ENCODE measurements at places on chromosomes 1 and 21.
A peak's percentile ranks its signal among the peaks of the same experiment; 100 is the strongest.

DNA sequence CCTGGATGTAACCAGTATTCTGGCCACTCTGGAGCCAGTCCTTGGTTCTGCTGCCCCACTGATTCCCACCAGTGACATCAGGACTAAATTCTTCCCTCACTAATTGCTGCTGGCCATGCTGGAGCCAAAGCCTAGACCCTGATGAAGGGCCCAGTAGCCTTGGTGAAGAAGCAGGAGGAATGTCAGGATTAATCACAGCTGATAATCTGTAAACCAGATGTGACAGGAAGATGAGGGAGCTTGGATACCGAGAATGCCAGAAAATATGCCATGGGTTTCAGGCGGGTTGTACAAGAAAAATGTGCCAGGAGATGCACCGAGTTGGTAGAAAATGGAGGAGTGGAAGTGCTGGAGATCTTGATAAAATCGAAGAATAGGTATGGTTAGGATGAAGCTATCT, 119.0 kb upstream of the PPP2R5A start:
- DNase-seq = no peak

DNA sequence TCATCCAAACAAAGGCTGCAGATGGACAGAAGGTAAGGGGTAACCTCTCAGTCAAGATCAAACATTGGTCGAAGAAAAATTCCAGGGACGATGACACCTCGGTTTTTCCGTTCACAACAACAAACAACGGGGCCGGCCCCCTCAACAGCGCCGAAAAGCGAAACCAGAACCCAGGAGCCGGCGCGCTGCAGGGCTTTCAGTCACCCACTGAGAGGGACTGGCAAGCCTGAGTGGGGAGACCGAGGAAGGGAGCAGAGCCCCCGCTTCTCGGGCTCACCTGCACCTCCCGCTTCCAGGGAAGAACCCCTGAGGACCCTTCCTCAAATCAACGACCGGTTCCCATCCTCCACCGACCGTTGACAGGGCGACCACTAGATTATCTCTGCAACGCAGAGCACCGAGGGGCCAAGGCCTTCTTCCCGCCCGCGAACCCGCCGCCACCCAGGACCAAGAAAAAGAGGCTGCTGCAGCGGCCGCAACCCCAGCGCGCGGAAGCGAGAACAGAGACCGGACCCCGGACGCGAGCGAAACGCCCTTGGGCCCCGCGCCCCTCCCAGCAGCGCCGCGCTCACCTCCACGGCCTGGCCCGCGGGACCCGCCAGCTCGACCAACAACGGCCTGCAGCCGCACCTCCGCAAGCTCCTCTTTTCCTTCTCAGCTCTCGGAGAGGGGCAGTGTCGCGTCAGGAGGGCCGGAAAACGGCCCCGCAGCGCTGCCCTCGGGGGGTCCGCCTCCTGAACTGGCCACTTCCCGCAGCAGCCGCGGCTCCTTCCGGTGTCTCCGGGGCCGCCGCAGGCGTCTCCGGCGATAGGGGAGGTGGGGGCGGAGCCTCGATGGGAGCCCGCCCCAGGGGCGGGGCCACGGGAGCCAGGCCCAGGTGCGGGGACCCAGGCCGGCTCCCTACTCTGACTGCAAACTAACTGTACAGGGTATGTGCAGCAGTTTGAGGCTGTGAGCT, at the start of gene USP33:
Gene USP33 (minus strand): TSS at position 782 of the 958 bp plus-strand sequence. CDS start 18,155 bp downstream, outside the sequence.
- DNase-seq = peak; percentile 93

DNA sequence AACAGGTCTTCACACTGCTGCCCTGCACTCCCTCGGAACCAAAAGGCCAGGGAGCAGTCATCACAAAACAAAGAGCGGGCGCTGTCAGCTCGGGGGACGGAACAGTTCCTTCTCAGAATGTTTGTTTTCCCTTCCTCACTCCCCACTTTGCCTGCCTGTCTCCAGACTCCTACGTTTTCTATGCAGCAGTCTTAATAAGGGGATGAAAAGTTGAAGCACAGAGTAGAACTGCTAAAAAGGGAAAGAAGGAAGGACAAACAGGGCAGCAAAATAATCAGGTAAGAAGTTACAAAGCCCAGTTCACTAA, 738 bp upstream of the GPR161 start:
- DNase-seq = no peak

GRCh38 chr1:79198832-79199231, 192.3 kb upstream of the ADGRL4 start:
- DNase-seq = no peak

- no peak for DNase-seq
Observed at GRCh38 chr1:2337081-2337480, 54.3 kb downstream of the MORN1 start.

- peak; percentile 58 for DNase-seq
Observed at GRCh38 chr1:31155216-31155806, 84.4 kb downstream of the NKAIN1 start.

GRCh38 chr1:3389093-3389833, 65.2 kb upstream of the ARHGEF16 start:
- no peak for DNase-seq

DNA sequence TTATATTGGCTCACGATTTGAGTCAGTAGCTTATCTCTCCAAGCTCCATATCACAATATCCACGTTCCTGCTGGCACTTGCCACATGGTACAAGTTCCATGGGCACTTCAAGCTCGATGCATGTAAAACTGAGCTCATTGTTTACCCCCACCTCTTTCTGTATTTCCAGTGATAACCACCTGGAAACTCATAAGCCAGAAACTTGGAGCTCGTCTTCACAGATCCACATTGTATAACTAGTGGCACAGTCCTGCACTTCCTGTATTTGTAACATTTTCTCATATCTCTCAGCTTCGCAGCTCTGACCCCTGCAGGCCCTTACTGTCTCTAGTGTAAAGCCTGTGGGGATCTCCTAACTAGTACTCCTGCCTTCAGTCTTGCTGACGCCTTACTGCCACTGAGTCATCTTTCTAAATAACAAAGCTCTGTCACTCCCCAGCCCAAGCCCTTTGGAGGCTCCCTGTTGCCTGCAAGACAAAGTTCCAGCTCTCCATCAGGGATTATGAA, 6.5 kb upstream of the C2CD4D start:
- DNase-seq = no peak

DNA sequence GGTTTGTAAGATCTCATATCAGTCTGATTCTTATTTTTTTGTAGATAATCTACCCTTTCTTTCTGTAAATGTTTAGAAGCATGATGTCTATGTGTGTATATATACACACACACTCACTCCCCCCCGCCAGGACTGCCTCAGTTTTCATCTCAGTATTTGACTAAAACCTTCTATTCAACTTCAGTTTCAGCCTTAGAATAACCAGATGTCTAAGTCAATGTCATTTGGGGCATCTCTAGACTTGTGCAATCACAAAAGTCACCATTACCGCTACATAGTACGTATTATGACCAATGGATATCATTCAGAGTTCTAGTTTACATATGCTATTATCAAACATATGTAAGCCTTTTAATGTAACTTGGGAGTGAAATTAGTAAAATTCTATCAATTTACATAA, 53.3 kb upstream of the BOLA1 start:
- DNase-seq = no peak

- no peak for DNase-seq
Observed at GRCh38 chr1:4005431-4005830, 105.4 kb upstream of the C1orf174 start.

GRCh38 chr1:47950471-47950870, 46.7 kb downstream of the TRABD2B start:
- DNase-seq = no peak

DNA sequence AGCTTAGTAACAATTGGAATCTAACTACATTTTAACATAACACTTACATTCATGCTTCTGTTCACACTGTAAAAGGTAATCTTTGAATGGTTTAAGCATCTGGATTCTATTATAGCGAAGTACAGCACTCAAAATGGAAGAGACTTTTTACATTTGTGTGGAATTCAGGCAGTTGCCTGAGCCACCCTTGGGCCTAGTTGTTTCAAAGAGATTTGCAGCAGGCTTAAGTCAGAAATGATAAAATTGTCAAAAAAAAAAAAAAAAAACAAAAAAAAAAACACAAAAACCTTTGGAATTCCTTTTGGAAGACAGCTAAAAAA, 199.9 kb downstream of the LYPLAL1 start:
- no peak for DNase-seq

DNA sequence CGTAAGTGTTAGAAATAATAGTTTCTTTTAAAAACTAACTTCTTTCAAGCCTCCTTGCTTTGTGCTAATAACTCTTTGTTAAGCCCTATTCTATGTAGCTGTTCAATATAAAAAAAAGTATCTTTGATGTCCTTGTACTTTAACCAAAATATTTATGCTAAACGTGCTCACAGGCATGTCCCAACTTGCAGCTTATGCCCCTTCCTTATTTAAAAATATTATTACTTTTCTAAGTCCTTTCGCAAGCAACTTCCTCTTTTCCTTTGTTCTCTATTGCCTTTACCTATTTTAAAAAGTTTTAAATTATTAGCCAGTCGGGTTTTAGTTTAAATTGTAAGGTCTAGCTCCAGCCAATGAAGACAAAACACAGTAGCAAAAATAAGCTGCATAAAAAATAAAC, 43.4 kb upstream of the NBPF3 start:
- DNase-seq = no peak

GRCh38 chr1:64082459-64082858, 121.0 kb upstream of the UBE2U start:
- DNase-seq = no peak

GRCh38 chr1:65343286-65343685, 33.9 kb downstream of the DNAJC6 start:
- DNase-seq = no peak

DNA sequence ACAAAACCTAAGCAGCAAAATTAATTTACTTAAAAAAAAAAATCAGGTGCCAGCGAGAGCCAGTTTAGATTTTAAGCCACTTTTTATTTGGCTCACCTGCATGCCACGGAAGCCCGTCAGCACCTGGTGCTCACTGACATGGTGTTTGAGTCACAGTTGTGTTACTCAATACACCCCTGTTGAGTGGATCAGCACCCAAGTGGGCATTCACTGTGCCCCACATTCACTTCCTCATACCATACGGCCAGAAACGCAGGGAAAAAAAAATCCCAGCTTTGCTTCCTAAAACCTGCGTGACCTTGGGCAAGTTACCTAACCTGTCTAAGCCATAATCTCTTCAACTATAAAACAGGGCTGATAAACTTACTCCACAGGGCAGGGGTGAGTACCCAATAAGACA, 42.8 kb upstream of the SIM2 start:
- no peak for DNase-seq

DNA sequence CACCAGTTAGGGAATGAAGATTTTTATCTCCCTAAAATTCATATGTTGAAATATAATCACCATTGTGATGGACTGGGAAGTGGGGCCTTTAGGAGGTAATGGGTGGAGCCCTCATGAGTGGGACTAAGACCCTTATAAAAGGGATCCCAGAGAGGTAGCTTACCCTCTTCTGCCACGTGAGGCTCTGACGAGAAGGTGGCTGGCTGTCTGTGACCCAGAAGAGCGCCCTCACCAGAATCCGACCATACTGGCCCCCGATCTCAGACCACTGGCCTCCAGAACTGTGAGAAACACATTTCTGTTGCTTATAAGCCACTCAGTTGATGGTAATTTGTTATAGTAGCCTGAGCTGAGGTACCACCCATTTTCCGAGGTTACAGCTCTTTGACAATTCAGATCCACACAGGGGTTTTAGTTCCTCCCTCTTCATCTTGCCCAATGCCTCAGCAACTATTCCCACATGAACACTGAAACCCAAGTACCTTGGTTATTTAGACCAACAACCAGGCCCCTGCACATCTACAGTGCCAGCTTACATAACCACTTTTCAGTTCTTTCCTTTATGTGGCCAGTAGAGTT, 27.6 kb upstream of the HUNK start:
- no peak for DNase-seq

GRCh38 chr1:54270543-54270942, 70.6 kb downstream of the MRPL37 start:
- no peak for DNase-seq

GRCh38 chr1:24321126-24321525, 2.0 kb downstream of the GRHL3 start:
- DNase-seq = no peak

DNA sequence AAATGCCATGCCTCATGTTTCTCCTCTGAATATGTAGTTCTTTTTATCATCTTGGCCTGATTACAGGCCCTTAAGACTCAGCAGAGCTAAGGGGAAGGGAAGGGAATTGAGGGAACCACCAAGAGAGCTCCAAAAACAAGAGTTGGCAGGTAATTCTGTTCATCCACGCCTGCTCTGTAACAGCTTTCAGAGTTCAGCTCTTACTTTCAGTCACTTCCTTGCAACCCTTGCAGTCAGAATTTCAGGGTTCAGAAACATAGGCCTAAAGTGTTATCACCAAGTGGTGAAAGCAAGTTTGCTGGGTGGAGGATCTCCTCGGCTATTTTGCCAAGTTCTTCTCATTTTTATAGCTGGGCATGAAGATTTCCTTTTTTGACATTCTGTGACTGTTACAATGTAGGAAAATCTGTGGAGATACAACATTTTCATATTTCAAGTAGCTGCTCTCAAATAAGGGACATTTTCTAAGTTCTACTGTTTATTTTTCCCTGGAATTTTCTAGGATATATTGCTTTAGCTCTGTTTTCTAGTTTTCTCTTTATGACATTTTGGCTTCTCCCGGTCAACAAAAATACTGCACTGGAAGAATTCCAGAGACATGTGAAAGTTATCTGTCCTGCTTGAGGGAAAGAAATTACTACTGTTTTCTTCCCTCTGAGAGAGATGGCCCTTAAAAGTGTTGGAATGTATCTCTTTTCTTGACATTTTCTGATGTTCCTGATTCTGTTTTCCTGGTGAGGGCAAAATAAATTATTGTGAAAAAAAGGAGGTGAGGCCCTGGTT, 251.8 kb upstream of the ST6GALNAC5 start:
- DNase-seq = no peak

- DNase-seq = no peak
Observed at GRCh38 chr1:209406595-209406994, 176.9 kb upstream of the CAMK1G start.

GRCh38 chr1:165284454-165284853, 72.1 kb downstream of the LMX1A start:
- no peak for DNase-seq

Measured in activated CD8-positive, alpha-beta memory T cell treated with anti-CD3 and anti-CD28 coated beads, Interleukin-2, amount 50 U/mL, for 4 hours (primary cell).